CD4-positive, CD25-positive, alpha-beta regulatory T cell (primary cell): ENCODE measurements at places on chromosomes 4 and X. TPM values are rescaled to one million over a fixed set of nuclear protein-coding genes. Genes with fewer than 3 reads are reported as not detected.
A peak's percentile ranks its signal among the peaks of the same experiment; 100 is the strongest.

- DNase-seq, result no peak
Observed at GRCh38 chrX:54786967-54787366, 11.1 kb downstream of the ITIH6 start.

GRCh38 chrX:46447384-46447783, 97.8 kb downstream of the ZNF674 start:
- no peak for DNase-seq

GRCh38 chrX:72478351-72478750, 94.3 kb downstream of the HDAC8 start:
- DNase-seq, result no peak

GRCh38 chrX:13520351-13520750, 49.0 kb upstream of the EGFL6 start:
- DNase-seq, result no peak

GRCh38 chrX:68895341-68895755, 66.5 kb downstream of the EFNB1 start:
- no peak for DNase-seq

Gene FAM9B
- polyA plus RNA-seq, result not detected

Gene UTP14A
- polyA plus RNA-seq, result 9.5 TPM

- no peak for DNase-seq
Observed at GRCh38 chr4:147546349-147546748, 65.5 kb downstream of the EDNRA start.

GRCh38 chr4:8013976-8014726, 74.5 kb upstream of the AFAP1 start:
- DNase-seq, result no peak

DNA sequence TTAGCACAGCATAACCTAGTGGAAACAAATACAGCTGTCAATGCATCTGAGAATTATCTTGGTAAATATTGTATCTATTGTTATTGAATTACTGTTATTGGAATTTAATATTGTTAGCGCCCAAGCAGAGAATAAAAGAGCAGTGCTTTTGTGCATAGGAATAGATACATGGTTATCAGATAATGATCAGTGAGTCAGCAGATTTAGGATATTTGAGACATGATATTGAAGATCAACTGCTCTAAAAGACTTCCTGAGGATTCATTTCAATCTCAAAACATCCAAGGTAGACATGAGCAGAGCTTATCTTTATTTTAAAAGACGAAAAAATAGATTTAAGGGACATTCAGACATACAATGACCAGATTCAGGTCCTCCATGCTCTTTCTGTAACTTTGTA, 10.6 kb upstream of the H2AZ1 start:
- no peak for DNase-seq

GRCh38 chrX:9560219-9560618, 95.4 kb downstream of the TBL1X start:
- DNase-seq, result no peak

Gene CFP
- polyA plus RNA-seq, result 11.7 TPM

Gene SATL1
- not detected for polyA plus RNA-seq

Gene SLC6A14
- not detected for polyA plus RNA-seq

Gene GRIA3
- not detected for polyA plus RNA-seq

Gene SLIT2
- polyA plus RNA-seq, result not detected

Gene DMD
- polyA plus RNA-seq, result 0.20 TPM

Gene TRMT44
- polyA plus RNA-seq, result 15.4 TPM

- DNase-seq, result no peak
Observed at GRCh38 chr4:12723849-12724447, 760.2 kb downstream of the RAB28 start.

DNA sequence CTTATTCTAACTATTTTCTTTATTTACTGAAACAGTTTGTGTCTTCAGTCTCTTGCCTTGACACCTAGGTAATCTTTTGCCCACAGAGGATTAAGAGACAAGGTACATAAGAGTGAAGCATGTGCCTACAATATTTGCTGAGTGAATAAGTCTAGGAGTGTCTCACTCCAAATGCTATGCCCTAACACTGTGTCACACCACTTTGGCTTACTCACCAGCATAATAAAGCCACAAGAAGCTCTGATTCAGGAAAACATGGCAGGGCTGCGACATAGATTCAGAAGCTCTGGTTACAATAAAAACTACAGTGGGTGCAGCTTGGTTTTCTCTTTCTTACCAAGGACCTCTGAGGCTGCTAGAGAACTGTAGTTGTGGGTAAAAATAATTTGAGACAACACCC, 127.1 kb downstream of the RBM46 start:
- no peak for DNase-seq

GRCh38 chr4:14560577-14560976, 441.7 kb upstream of the CPEB2 start:
- no peak for DNase-seq

Gene LARP7
- 28.5 TPM for polyA plus RNA-seq

Gene MFAP3L
- polyA plus RNA-seq, result not detected

DNA sequence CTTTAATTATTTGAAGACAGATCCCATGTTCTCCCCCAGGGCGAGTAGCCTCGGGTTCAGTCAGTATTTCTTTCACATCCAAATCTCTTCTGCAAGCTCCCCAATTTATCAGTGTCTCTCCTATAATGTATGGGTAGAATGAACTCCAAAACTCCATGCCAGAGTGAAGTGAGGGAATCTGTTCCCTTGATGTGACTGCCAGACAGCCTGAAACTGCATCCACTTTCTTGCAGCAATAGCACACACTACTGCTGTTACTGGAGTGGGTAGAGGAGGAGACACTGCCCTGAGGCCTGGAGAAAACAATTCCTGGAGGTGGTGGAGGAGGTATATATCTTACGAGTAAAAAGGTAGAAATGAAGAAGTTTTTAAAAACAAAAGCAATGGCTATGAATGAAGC, 11.0 kb downstream of the LNX1 start:
- no peak for DNase-seq

DNA sequence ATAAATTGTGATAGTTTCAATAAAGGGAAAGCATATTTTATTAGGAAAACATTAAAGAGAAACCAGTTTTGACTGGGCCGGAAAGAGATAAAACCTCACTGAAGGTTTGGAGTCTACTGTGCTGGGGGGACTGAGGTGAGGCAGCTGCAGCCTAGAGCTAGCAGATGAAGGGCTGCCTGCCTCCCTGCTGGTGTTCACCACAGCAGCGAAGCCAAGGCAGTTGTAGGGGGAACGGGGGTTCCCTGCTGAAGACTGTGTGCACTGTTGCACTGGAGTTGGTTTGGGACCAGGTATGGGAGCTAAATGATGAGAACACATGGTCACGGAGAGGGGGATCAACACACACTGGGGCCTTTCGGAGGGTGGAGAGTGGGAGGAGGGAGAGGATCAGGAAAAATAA, 546.5 kb upstream of the SMIM31 start:
- DNase-seq, result no peak

GRCh38 chr4:98490251-98490650, 168.2 kb downstream of the TSPAN5 start:
- DNase-seq, result no peak

GRCh38 chrX:78886550-78886949, 58.6 kb upstream of the P2RY10 start:
- peak; percentile 4 for DNase-seq

GRCh38 chr4:174156239-174156826, 127.1 kb downstream of the FBXO8 start:
- DNase-seq, result peak; percentile 3

DNA sequence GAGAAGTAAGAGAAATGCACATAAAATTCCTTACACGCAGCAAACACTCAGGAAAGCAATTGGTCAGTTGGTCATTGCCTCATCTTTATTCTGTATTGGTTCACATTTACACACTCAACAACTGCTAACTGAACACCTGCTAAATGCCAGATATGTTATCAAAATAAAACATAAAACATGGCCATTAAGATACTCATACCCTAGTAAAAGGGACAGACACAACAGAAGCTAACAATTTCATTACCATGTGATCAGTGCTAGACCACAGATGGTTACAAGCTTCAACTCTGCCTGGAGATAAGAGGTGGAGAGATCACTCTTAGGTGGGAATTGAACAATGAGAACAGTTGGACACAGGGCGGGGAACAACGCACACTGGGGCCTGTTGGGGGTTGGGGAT, 26.2 kb downstream of the TEC start:
- DNase-seq, result no peak

- no peak for DNase-seq
Observed at GRCh38 chr4:183631577-183632198, 27.3 kb downstream of the RWDD4 start.

Gene BANK1
- polyA plus RNA-seq, result 0.89 TPM

DNA sequence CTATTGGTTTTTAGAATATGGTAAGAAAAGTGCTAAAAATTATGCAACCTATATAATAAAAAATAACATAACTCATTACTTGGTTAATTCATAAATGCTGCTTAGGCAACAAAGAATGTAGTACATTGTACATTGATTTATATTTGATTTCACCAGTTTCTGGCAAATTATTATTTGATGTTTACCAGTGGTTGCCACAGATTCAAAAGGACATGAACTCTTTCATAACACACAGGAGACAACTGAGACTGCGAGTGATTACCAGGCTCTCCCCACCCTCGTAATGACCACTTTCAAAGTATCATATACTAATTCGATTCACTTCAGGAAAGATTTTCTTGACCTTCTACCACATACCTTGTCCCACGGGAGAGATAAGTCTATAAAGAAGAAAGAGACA, 158.5 kb downstream of the NR3C2 start:
- DNase-seq, result no peak

Gene NHSL2
- polyA plus RNA-seq, result 5.9 TPM

Gene RBM46
- polyA plus RNA-seq, result not detected

Gene TRAM1L1
- not detected for polyA plus RNA-seq

GRCh38 chrX:153526042-153526441, 8.6 kb downstream of the ATP2B3 start:
- no peak for DNase-seq

GRCh38 chr4:114349543-114350175, 248.9 kb upstream of the UGT8 start:
- no peak for DNase-seq

Gene CACNA1F
- polyA plus RNA-seq, result not detected

DNA sequence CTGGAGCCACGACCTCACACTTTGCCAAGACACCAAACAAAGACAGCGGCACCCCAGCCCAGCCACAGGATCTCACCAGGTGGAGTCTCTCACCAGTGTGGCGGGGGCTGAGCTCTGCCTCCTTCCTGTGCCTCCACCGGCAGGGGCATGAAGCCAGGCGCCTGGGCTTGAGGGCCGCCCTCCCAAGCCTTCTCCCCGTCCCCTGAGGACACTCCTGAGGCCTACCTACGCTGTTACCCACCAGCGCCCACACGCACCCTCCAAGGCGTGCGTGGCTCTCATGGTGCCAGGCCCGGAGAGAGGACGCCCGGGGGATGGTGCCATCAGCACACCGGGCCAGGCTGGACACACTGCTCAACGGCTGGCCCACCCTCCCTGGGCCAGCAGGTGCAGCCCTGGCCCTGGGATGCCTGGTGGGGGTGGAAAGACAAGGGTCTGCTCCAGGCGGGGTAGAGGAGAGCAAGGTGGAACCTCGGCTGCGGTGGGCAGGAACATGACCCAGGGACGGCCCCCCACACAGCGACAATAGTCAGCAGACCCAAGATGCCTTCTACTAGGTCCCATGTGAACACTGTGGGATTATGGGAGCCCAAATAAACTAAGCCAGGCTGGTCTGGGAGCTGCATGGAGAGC, 22.1 kb downstream of the NELFA start:
- DNase-seq, result no peak

- DNase-seq, result no peak
Observed at GRCh38 chr4:79597266-79597665, 189.2 kb upstream of the GK2 start.

DNA sequence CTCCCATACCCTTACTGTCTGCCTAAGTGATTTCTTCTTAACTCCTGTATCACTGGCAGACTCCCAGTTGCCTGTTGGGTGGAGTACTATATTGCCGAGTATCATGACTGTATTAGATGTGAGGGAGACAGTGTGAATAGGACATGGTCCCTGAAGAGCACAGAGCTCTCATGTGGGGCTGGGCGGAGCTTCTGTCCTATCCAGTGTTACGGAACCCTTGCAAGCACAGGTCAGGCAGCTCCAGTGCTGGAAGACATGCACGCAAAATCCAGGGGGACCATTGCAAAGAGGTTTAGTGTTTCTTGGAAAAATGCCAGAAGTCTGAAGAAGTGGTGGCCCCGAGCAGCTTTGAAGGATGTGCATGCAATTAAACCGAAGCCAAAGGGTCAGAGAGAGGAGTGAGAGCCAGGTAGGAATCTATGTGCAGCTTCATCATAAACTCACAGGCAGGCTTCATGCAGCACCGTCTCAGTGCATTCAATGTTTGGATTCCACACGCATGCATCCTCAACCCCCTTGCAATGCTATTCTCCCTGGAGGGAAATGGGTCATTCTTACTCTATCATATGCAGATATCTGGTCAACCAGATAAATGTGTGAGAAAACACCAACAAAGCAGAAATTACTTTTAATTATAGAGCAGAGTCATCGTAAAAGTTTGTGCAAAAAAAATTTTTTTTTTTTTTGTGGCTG, 49.7 kb upstream of the DHRSX start:
- DNase-seq, result no peak

Gene GLUD2
- polyA plus RNA-seq, result 1.1 TPM

Gene DMRTC1
- polyA plus RNA-seq, result 0.26 TPM

- no peak for DNase-seq
Observed at GRCh38 chrX:105120463-105120862, 100.0 kb downstream of the TEX13A start.

Gene DCAF12L1
- polyA plus RNA-seq, result not detected

Gene LRP2BP
- 0.54 TPM for polyA plus RNA-seq

Gene RBM47
- polyA plus RNA-seq, result not detected
